ENCODE measurements at places on chromosomes 16 and 17. TPM values are rescaled to one million over a fixed set of nuclear protein-coding genes. Genes with fewer than 3 reads are reported as not detected.

Gene MED31
- 33.3 TPM for polyA plus RNA-seq

Gene SLC12A3
- 1.6 TPM for polyA plus RNA-seq

Gene CHRNE
- polyA plus RNA-seq: 0.89 TPM

Gene MPP2
- polyA plus RNA-seq: 0.18 TPM
